Aorta (tissue), 5 donors: ENCODE measurements at places on chromosomes 7 and 10.

DNA sequence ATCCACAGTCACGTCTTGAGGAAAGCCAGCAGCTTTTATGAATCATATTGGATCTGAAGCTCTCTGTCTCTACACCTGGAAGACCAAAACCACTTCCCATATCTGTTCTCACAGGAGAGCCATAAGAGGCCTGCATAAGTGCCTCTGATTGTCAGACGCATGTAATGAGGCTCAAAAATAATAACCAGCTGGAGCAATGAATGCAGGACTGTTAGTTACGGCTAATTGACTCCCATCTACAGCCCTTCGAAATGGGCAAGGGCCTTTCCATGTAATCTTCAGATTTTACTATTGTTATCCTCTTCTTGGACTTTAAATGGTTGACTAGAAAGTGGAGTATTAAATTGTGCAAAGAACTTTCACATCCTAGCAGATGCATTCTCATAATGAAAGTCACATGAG is 4.4 kb upstream of the SEMA3C start:
- no peak for DNase-seq

DNA sequence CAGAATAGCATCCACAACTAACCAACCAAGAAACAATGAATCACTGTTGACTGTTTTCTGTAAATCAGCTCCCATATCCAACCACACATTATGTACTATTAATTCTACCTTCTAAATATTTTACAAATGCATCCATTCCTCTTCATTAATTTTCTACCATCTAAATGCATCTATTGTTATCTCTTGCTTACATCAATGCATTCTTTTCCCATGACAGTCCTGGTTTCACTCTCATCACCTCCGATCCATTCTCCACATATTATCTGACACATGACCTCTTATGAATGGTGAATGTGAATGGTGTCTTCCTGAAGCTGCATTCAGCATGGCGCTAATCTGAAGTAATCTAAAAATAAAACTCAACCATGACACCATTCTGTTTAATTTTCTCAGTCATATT is 153.8 kb upstream of the CALCR start:
- no peak for DNase-seq

DNA sequence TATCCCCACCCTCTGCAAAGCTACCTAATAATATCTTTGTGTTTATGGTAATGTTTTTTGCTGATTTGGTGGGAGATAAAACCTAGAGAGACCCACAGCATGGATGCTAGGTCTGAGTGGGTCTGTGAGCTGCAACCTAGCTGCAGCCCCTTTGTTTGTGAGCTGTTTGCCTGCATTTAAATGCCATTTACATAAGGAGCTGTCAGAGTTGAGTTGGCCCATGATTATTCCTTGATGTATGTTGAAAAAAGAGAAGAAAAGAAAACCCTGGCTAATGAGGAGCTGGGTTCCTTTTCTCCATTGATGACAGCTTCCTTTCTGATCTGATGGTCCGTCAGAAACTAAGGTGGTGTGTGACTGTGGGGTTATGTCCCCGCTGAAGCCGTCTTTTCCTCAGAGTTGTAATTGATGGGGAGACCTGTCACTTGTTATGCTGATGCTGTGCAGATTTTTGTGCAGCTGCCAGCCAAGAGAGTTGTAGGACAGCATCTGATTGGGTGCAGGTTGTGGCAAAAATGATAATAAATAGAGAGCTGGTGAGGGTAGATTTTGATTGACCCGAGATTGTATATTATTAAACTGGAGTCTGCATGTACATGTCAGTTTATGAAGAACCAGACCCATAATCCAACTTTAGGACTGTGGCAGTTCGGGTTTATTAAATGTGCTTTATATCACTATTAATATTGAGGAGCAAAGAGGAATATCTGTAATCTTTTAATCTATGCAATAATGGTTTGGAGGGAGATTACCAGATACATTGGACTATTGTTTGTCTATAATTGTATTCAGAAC is 219.8 kb downstream of the AUTS2 start:
- no peak for DNase-seq

GRCh38 chr10:4568086-4568485 is 257.9 kb upstream of the AKR1E2 start:
- DNase-seq: no peak

- DNase-seq: no peak
Observed at GRCh38 chr10:69573056-69573806, at the start of gene NEUROG3. Gene NEUROG3 (minus strand): TSS chr10:69573422. CDS start chr10:69573043, 379 bp downstream.

DNA sequence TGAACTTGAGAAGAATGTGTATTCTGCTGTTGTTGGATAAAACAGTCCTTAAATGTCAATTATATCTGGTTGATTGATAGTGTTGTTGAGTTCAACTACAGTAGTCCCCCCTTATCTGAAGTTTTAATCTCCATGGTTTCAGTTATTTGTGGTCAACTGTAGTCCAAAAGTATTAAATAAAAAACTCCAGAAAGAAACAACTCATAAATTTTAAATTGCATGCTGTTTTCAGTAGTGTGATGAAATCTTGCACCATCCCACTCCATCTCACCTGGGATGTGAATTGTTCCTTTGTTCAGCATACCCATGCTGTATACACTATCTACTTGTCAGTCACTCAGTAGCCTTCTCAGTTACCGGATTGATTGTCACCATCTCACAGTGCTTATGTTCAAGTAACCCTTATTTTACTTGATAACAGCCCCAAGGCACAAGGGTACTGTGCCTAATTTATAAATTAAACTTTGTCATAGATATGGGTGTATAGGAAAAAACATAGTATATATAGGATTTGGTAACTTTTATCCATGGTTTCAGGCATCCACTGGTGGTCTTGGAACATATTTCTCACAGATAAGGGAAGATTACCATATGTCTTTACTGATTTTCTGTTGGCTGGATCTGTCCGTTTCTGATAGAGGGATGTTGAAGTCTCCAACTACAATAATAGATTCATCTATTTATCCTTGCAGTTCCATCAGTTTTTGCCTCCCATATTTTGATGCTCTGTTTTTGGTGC is 57.1 kb downstream of the AOAH start:
- DNase-seq: no peak

DNA sequence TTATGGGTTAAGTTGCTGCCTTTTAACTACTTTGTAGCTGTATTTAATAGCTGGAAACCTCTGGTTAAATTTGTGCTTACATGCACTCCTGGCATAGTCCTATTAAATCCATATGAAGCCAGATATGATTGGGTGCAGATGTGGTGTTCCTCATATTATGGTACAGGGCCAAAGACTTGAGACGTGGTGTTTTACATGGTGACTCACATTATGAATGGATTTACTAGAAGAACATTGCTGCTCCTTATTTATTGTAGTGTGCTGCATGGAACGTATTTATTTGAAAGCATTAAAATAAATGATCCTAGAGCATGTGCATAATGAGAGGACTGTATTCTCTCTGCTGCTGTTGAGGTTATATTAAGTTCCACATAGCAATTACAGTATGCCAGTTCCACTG is 224.1 kb downstream of the SLC25A13 start:
- DNase-seq: no peak

- no peak for DNase-seq
Observed at GRCh38 chr10:18610517-18610916, 40.9 kb downstream of the NSUN6 start.

DNA sequence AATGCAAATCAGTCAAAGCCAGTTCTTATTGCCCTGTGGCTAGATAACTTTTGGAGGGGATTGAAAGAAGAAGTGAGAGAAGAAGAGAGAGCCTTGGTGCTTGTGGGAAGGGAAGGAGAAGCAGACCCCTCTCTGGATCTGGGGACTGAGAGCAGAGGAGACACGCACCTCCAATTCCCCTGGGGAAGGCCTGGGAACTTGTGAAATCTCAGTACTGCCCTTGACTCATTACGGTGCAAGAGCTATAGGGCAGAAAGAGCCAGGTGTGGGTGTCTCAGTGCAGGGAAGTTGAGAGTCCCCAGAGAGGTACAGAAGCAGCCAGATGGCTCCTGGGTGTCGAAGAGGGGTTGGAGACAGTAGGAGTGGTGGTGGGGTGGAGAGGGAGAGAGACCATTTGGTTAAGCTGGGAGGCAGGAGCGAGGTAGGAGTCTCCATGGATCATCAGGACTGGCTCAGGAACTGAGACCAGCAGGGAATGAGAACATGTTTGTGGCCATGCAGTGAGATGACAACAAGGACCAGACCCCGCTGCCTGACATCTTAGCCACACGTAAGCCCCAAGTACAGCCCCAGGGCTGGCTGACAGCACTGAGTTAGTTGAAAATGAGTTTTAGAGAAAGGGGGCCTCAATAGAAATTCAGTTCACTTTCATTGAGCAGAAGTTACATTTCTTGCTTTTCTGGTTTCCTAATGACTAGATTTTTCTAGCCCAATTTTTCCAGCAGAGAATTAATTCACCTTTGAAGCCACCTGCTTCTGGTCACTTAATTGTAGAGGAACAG is 238.2 kb downstream of the BUB3 start:
- no peak for DNase-seq
